ENCODE measurements at places on chromosomes 1 and 21. TPM values are rescaled to one million over a fixed set of nuclear protein-coding genes. Genes with fewer than 3 reads are reported as not detected.

PRKAB2 gene
- total RNA-seq: 20.7 TPM

KCNJ15 gene
- total RNA-seq: 124 TPM

DNAI4 gene
- total RNA-seq: 22.6 TPM

ADORA1 gene
- 4.9 TPM for total RNA-seq

EFNA3 gene
- total RNA-seq: 6.0 TPM

ADAM30 gene
- not detected for total RNA-seq

FLG2 gene
- 0.06 TPM for total RNA-seq

CHI3L1 gene
- 10.3 TPM for total RNA-seq

CLCN6 gene
- total RNA-seq: 13.7 TPM

ENAH gene
- 30.5 TPM for total RNA-seq
